Esophagus mucosa (tissue), 1 donor: ENCODE measurements at places on chromosomes 3 and 15.

- no peak for ATAC-seq
Measured at GRCh38 chr3:185400866-185401265, 37.9 kb downstream of the MAP3K13 start.

GRCh38 chr15:61084944-61085367 is 144.1 kb downstream of the RORA start:
- ATAC-seq, result no peak

DNA sequence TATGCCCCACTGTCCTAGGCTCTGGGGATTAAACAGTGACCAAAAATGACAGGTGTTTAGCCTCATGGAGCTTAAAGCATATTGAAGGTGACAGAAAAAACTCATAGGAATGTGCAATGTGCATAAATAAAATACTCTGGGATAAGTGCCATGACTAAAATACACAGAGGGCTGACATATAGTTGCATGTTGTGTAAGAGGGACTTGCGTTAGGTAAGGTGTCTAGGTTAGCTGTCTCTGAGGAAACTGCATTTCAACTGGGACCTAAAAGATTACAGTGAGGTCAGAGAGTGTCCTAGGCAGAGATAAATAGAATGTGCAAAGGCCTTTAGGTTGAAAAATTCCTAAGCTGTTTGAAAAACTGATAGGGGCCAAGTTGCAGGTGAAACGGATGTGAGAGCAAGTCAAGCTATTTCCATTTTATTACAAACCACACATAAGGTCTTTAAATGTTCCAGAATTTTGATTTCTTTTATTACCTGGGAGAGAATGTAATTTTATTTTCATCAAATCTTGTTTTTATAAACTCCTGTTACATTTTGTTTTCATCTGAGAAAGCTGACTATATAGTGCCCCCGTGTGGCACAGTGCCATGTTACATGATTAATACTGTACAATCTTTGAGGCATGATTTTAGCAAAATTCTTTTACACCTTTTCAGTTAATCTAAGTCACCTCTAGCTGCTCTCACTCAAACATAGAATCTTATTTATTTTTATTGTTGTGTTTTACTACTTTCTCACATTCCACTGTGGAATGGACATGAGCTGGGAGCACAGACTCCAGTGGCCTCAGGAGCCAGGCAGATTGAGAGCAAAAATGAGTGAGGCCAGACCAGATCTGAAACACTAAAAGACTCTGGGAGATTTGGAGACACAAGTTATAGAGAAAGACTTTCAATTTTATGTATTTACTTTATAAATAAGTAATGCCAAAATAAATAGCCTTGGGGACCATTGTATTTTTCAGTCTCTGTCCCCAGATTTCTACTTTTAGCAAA is 259.6 kb upstream of the ZNF717 start:
- no peak for ATAC-seq

GRCh38 chr3:54157860-54158259 is 35.5 kb downstream of the CACNA2D3 start:
- ATAC-seq, result no peak

- ATAC-seq, result no peak
Measured at GRCh38 chr3:98004721-98005120, 30.4 kb downstream of the GABRR3 start.

DNA sequence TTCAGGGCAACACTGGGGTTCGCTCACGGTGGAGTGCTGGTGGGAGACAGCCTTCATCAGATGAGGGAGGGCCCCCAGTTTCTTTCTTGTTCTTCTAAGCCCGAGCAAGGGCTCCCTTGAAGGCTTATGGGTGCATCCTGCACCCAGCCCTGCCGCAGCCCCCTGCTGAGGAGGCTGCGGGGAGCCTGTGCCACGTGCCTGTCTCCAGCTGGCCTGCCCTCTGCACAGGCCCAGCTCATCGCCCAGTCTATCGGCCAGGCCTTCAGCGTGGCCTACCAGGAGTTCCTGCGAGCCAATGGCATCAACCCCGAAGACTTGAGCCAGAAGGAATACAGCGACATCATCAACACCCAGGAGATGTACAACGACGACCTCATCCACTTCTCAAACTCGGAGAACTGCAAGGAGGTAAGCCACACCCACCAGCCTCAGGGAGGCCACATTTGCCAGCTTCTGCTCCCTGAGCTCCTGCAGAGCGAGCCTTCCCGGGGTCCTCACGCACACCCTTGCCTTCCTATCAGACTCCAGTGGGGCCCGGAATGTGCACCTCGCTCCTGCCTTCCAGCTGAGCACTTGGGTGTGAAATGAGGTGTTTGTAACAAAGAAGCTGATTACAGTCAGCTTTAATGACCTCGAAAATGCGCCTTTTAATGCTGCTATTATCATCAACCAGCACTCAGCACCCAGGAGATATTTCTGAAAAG is 164.3 kb downstream of the NSMCE3 start:
- ATAC-seq, result no peak

- no peak for ATAC-seq
Measured at GRCh38 chr15:98943051-98943508, 64.5 kb downstream of the PGPEP1L start.

- peak; percentile 80 for ATAC-seq
Measured at GRCh38 chr15:83436513-83437158, 10.5 kb upstream of the SH3GL3 start.

- ATAC-seq, result no peak
Measured at GRCh38 chr3:80017369-80017768, 249.6 kb upstream of the ROBO1 start.

GRCh38 chr3:69491975-69492374 is 106.1 kb upstream of the FRMD4B start:
- no peak for ATAC-seq

GRCh38 chr3:61562042-61562720 is 810 bp downstream of the PTPRG start:
- ATAC-seq, result no peak

- ATAC-seq, result no peak
Measured at GRCh38 chr3:150391161-150391560, 16.9 kb upstream of the TSC22D2 start.

DNA sequence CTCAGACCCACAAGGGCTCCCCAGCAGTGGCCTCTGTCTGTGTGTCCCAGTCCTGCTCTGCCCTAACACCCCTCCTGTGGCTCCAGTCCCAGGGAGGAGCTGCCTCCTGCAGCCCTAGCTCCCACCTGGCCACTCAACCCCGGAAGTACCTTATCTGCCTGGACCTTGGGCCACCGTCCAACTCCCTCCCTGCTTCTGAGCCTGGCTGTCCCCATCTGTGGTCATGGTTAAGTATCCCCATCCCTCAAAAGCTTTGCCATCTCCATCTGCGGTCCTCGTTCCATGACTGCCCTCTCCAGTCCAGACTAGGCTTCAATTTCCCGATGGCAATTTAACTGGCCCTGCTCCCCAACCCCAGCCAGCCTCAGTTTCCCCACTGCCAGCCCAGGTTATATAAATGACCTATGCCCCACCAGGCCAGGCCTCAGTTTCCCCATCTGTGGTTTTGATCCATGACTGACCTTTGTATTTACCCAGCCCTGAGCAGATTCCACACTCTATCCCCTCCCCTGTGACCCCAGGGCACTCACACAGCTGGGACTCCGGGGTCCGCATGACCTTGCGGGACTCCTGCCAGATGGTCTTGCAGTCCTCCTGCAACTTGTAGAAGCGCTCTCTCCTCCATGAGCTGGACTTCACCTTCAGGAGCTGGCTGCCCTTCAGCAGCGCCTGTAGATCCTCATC is 9.6 kb downstream of the PLCD1 start:
- no peak for ATAC-seq

DNA sequence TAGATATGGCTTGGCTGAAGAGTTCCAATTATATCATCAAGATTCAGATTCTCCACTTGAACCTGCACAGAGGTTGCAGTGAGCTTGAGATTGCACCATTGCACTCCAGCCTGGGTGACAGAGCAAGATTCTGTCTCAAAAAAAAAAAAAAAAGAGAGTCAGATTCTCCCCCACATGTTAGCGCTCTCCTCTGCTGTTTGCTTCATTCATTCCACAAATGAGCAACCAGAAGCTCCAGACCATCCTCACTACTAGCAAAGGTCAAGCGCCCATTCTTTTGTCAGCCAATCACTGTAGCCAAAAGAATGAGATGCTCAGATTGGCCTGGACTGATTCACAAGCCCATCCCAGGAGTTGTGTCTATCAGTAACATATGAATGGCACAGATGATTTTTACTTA is 28.4 kb upstream of the TCF12 start:
- ATAC-seq, result no peak

DNA sequence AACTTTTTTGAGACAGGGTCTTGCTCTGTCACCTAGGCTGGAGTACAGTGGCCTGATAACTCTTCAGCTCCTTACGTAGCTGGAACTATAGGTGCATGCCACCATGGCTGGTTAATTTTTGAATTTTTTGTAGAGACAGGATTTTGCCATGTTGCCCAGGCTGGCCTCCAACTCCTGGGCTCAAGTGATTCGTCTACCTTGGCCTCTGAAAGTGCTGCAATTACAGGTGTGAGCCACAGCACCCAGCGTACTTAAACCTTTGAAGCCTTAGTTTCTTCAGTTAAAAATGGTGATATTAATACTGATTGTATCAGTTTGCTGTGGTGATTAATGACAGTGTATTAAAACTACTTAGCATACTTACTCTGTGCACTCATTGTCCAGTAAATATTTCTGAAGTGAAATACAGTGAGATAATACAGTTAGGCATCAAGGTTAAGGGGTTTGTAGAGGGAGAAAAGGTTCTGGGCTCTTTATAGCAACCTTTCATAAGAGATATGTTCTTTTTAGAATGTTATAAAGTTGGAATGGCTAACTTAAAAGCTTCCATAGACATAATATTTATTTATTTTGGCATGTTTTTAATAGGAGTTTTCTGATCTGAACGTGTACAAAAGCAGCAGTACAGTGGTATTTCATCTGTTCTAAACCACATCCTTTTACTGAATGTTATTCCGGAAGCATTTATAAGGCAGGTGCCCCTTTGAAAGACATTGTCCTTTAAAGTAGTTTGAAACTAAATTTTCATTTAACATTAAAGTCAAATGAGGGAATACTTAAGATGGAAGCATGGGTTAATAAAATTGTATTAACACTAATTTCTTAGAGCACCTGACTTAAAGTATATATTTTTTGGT is 23.6 kb downstream of the NCK1 start:
- no peak for ATAC-seq

DNA sequence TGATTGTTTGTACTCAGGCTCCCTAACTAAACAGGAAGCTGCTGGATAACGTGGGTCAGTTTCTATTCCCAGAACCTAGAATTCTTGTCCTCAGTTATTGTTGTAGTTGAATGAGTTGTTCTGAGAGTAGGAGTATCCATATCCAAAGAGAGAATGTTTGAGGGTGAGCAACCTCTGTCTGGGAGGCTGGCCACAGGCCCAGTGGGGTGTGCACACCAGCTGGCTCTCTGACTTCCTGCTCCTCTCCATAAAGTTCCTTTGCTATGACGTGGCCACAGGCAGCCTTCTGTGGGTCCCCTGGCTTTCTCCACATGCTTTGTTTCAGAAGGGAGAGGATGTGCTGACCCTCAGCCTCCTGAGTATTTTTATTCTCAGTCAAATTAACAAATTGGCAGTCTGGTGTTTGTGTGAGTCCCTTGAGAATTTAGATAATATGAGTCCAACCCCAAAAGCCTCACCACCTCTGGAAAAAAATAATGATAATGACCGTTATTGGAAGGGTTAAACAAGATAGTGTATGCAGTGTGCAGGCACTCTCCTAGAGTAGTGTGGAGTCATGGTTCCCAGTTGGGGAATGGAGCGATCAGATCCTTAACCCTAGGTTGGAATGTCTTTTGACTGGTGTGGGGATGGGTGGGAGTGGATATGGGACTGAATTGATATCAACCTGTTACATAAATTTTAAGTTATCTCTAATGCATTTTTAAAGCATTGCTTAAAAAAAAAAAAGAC is 47.6 kb upstream of the MED12L start:
- peak; percentile 52 for ATAC-seq

DNA sequence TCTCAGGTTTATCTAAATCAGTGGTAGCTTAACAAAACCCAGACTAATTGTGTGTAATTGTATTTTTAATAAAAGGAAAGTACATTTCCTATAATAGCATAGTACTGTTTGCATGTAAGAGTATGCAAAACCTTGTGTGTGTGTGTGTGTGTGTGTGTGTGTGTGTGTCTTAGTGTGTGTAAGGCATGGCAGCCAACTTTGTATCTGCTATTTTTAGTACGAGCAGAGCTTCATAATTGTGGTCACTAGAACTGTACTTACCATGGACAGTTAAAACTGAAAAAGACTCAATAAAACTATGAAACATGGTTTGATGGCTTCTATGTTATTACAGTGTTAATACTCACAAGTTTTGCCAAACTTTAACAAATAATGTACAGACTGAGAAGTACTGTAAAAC is 6.2 kb downstream of the P2RY1 start:
- ATAC-seq, result no peak

DNA sequence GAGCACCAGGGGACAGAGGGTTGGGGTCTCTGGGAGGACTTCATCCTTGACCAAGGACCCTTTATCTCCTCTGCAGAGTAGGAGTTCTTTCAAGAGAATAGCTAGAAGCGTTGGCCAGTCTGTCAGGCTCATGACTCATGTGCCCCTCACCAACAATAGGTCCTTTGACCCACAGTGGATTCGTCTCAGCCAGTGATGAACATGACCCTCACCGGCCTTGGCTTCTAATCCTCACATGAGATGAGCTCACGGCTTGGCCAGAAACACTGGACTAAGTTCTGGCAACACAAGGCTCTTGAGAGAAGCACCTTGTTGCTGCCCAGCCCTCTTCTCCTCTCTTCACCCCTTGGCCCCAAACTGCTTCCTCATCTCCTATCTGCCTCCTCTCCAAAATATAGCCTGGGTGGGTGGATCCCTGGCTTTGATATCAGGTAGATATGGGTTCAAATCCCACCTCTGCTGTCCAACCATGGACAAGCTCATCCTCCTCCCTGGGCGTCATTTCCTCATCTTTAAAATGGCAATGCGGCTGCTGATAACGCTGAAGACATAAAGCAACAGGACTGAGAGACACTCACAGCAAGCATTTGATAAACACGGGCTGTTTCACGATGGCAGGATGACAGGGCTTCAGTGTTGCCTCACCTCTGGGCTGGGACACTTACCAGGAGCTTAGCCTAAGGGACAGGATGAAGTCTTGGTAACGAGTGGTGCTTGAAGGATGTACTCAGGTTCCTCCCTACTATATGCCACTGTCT is 446.7 kb upstream of the PROK2 start:
- no peak for ATAC-seq

- ATAC-seq, result peak; percentile 58
Measured at GRCh38 chr15:88911766-88912118, 1.4 kb downstream of the MFGE8 start.

- no peak for ATAC-seq
Measured at GRCh38 chr3:101807888-101808287, 28.9 kb downstream of the NXPE3 start.

DNA sequence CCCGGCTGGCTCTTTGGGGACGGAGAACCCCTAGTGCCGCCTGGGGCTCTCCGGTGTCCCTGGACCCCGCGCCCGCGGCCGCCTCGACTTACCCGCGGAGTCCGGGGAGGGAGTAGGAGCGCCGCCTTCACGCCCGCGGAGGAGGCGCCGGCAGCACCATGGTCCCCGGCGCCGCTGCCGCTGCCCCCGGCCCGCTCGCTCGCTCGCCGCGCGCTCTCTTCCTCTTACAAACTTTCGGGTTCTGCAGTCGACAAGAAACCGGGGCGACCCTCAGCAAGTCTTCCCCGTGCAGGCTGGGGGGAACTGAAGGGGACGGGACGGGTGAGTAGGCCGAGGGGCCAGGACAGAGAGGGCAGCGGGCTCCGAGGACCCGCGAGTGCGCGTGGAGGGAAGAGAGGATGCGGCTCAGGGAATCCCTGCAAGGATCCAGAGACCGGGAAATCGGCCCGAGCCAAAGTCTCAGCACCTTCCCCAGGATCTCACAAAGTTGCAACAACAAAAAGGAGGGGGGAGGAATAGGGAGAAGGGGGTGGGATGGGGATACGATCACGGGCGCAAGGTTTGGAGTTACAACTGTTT is 2.0 kb downstream of the FOXP1 start:
- ATAC-seq, result no peak
